ENCODE measurements at places on chromosomes 7 and 10.

DNA sequence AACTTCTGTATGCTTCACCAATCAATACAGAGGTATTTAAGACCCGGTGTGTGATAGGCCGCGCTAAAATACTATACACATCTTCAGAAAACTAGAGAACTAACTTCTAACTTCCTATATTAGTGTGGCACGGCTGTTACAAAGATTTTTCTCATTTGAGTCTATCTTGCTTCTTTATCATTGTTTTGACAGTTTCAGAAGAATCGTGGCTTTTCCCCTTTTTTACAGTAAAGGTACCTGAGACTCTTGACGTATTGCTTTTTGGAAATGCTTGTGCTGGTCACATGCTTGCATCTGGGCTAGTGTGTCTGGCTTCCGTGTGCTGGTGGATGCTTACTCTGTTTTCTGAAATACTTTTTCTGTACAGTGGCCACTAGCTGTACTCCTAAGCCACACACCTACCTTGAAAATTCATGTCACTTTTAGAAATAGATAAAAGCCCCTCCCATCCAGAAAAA is 12.7 kb downstream of the IKZF1 start:
- DNase-seq: no peak

DNA sequence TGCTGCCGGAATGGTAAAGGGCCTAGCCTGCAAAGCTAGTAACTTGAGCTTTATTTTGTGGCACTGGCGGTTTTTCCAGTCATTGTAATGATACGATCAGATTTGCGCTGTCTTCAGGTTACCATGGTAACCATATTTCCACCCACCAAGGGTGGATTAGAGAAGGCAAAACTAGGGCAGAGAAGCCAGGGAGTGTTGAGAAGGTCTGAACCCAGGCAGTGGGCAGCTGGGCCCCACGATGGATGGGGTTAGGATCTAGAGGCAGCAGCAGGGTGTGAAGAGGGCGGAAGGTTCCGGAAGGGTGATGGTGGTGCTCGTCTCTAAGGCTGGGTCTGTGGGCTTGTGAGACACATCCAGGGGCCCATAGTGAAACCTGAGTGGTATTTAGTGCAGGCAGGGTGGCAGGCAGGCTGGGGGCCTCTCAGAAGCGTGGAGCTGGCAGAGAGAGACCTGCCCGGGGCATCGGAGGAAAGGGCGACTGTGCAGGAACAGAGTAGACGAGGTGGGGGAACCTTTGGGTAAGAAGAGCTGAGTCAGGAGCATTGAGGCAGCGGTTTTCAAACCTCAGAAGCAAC is 87.9 kb upstream of the GTF2I start:
- DNase-seq: no peak

DNA sequence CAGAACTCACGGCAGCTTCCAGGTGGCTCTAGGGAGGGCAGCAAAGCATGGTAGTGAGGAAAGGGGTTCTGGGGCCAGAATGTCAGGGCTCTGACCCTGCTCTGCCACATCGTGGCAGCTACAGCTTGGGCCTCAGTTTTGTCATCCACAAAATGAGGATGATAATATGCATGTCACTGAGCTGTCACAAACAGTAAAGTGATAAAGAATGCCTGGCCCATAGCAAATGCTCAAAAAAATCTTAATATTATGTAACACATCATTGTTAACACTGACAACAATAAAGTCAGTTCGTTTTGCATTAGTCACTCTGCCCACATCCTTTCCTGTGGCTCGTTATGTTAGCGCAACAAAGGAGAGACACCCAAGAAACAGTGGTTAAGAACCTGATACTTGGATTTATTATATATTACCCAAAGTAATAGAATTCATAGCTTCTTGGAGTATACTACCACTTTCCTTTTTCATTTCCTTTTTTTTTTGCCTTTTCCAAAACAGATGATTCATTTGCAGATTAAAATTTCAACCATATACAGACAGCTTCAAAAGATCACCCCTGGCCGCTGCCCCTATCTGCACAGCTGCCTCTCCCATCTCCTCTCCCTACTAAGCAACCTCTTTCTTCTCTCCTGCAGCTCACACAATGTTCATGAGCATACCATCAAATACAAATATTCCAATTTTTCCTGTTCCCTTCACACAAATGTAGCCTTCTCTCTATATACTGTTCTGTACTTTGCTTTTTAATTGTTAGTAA is 45.5 kb upstream of the DDC start:
- no peak for DNase-seq

- no peak for DNase-seq
Measured at GRCh38 chr10:76218035-76218434, 786.6 kb downstream of the LRMDA start.

DNA sequence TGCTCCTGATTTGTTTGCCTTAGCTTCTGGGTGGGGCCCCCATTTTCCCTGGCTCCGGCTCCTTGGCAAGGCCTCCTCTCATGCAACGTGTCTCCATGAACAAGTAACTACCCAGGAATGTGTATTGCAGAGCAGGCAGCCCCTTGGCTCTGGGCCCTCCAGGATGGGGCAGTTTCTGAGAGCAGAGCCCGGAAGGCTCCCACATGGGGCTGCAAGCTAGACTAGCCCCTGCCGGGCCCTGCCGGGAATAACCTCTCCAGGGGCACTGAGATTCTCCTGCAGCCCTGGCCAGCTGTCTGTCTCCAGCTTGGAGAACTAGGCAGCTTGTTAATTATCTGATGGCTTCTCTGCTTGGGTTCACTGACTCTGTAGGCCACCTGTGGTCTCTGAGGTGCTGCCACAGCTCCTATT is 184.0 kb upstream of the INHBA start:
- no peak for DNase-seq

DNA sequence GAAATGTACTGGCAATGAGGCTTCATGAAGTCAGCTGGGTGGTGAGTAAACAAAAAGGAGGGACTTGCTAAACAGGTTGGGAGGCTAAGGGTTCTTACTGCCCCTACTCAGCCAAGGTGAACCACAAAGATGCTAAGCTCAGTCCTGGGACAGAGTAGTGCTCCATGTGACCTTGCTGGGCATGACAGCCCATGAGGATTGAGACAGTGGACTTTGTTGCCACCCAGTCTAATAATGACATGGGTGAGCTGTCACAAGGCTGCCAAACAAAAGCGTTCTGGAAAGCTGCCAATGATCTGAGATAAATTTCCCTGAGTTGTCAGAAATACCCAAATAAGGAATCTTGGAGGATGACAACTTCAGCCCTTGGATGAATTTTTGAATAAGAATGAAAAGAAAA is 75.2 kb downstream of the CLEC2L start:
- no peak for DNase-seq

DNA sequence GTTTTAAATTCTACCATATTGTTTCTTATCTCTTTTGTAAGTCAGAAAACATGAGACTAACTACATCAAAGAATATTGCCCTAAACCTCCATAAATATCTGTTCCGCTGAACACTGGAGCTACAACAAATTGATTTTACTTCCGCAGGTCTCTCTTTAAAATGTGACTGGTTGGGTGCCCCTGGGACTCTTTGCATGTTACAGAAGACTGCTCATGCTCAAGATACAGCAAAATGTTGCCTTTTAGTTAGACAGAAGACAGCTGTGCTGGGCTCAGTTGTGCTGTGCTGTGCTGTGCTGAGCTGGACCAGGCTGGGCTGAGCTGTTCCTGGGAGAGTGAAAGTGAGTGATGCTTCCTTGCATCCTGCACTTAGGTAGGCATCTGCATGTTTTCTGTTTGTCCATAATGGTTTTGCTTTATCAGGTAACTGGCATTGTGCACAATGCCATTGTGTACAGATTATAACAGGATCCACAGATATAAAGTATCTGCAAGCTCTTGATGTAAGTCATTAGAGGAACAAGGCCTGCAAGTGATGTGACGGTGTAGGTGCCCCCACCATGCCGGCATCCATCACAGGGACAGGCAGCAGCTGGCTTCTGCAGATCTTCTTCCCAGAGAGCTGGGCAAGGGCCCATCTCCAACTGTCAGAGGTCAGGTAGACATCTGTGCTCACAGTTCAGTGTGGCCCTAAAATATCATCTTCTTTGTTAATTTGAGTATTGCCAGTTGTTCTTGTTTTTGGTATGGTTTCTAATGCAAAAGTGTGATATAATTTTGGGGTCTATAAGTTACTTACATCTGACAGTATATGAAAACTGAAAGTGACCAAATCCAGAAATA is 972.5 kb upstream of the CELF2 start:
- DNase-seq: peak; percentile 42

- DNase-seq: no peak
Measured at GRCh38 chr7:136807598-136807997, 60.9 kb upstream of the CHRM2 start.

DNA sequence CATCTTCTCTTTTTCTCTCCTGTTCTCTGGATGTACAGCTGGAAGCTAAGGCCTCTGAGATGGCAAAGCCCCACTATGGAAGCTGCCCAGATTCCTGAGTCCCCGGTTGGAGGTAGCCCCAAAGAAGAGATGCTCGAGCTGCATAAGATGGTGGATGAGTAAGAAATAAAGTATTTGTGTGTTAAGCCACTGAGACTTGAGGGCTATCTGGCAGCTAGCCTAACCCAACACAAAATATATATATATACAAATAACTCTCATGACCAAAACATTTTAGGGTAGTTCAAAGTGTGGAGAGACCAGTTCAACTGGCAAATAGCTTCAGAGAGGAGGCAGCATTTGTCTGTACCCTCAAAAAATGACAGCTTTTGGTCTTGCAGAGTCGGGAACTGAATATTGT is 72.4 kb upstream of the PDE1C start:
- DNase-seq: no peak

- no peak for DNase-seq
Measured at GRCh38 chr7:135189221-135189662, 18.7 kb upstream of the CYREN start.

GRCh38 chr10:95748349-95748748 is 7.6 kb upstream of the ENTPD1 start:
- no peak for DNase-seq

DNA sequence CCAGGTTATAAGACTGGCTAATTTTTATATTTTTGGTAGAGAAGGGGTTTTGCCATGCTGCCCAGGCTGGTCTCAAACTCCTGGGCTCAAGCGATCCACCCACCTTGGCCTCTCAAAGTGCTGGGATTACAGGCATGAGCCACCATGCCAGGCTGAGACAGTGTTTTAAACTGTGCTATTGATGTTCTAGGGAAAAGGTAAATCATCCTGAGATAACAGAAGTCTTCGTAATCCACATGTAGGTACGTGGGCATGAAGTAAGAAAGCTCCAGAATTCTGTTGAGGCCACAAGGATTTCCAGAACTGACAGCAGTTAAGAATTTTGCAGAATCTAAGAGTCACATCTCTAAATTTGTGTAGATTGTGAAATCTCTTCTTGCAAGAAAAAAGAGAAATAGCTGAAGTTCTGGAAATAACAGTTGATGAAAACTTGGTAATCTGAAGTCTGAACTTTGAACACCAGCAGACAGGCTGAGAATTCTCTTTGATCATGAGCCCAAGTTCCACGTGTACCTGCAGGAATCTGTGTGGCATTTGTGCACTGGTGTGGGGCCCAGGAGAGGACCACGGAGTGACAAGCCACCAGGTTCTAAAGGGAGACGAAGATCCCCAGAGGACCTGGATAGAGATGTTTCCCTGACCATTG is 24.6 kb downstream of the C7orf33 start:
- DNase-seq: no peak

- DNase-seq: no peak
Measured at GRCh38 chr7:26593393-26593792, 271.0 kb downstream of the SKAP2 start.

GRCh38 chr10:75950997-75951589 is 519.7 kb downstream of the LRMDA start:
- no peak for DNase-seq

GRCh38 chr7:35697414-35698175 is 2.7 kb upstream of the HERPUD2 start:
- DNase-seq: no peak

GRCh38 chr10:74213571-74214162 is 62.6 kb downstream of the ADK start:
- DNase-seq: no peak

- no peak for DNase-seq
Measured at GRCh38 chr7:151351027-151351426, 9.4 kb downstream of the NUB1 start.

- DNase-seq: no peak
Measured at GRCh38 chr10:5751601-5752253, 61.5 kb downstream of the GDI2 start.

- DNase-seq: no peak
Measured at GRCh38 chr10:73819513-73820093, 8.2 kb upstream of the NDST2 start.

- DNase-seq: no peak
Measured at GRCh38 chr10:110632591-110633215, 11.4 kb upstream of the RBM20 start.

DNA sequence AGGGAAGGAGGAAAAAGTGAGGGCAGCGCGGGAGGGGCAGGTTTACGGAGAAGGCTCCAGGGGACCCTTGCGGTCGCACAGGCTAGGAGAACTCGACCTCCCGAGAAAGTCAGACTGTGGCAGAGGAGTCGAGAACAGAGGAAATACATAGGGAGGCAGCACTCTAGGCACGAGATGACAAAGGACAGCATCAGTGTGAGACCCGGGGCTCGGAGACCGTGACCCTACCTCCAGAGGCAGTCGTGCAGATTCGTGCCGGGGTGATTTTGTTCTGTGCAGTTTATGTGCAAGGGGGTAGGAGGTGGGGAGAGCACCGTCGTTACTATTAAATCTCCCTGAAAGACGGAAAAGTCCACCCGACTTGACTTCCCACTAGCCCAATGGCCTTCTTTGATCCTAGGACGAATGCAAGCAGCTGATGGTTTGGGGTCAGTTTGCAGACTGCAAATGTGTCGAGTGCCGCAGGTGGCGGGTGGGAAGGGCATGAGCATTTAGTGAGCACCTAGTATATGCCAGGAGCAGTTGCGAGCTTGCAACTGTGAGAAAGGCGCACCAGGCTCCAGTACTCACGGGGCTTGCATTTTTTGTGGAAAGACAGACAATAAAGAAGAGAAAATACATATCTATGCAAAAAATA is 674 bp upstream of the OSBPL3 start:
- no peak for DNase-seq

DNA sequence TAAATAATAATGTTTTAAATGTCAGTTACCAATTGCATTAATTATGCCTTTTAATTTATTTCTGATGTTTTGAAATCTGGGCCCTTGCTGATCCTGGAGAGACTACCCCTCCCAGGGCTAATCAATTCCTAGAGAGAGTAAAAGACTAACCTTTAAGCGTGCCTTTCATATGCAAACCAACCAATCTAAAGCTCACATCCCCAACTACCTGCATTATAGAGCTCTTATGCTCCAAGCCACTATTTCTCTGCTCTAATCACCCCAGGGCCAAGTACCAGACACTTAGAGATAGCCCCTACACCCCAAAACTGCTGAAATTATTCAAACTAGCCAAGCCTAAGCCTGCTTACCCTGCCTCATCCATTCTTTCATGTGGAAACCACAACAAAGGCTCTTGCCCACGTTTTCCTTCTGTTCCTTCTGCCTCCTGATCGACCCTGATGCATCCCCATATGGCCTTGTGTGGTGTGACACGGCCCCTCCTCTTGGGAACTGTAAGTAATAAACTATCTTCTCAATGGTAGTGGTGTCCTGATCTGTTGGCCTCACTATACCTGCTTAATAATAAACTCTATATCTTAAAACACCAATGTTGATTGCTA is 97.7 kb downstream of the HIBADH start:
- DNase-seq: no peak
